ENCODE measurements at places on chromosomes 12 and 14. TPM values are rescaled to one million over a fixed set of nuclear protein-coding genes. Genes with fewer than 3 reads are reported as not detected.

CCDC184 gene
- 0.91 TPM for polyA plus RNA-seq

NIN gene
- polyA plus RNA-seq = 64.3 TPM

FGD6 gene
- polyA plus RNA-seq = 0.36 TPM

TRHDE gene
- polyA plus RNA-seq = not detected

MYRFL gene
- not detected for polyA plus RNA-seq

SIX1 gene
- polyA plus RNA-seq = not detected

LMNTD1 gene
- not detected for polyA plus RNA-seq

ACOT6 gene
- polyA plus RNA-seq = not detected

PPM1H gene
- not detected for polyA plus RNA-seq

KRT8 gene
- 1.0 TPM for polyA plus RNA-seq

GPN3 gene
- polyA plus RNA-seq = 33.9 TPM

DIO2 gene
- polyA plus RNA-seq = not detected

OR4E2 gene
- not detected for polyA plus RNA-seq

TTC9 gene
- 12.5 TPM for polyA plus RNA-seq

GPR132 gene
- polyA plus RNA-seq = 34.9 TPM

C14orf180 gene
- polyA plus RNA-seq = not detected

AMDHD1 gene
- 0.68 TPM for polyA plus RNA-seq

CLEC1A gene
- not detected for polyA plus RNA-seq

CLMN gene
- polyA plus RNA-seq = 0.15 TPM
